Stimulated activated CD8-positive, alpha-beta memory T cell treated with anti-CD3 and anti-CD28 coated beads, Interleukin-15, amount 100 ng/mL, for 1 hour (primary cell): ENCODE measurements at places on chromosomes 1 and 21.

GRCh38 chr1:220028346-220028895 lies 17.9 kb downstream of the EPRS1 start:
- no peak for DNase-seq

DNA sequence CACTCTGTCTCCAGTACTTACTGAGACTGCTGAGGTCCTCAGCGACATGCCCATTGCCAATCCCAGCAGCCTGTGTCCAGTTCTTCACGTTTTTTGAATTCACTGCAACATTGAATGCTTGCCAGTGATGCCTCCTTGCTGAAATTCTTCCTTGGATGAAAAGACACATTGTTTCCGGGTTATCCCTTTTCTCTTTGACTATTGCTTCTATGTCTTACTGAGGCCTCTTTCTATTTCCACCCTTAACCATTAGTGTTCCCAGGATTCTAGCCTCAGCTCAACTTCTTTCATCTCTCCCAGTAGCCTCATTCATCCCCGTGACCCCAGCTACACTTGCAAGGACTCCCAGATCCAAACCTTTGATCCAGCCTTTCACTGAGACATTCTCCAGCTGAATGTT lies 46.5 kb upstream of the KIF26B start:
- DNase-seq: no peak

DNA sequence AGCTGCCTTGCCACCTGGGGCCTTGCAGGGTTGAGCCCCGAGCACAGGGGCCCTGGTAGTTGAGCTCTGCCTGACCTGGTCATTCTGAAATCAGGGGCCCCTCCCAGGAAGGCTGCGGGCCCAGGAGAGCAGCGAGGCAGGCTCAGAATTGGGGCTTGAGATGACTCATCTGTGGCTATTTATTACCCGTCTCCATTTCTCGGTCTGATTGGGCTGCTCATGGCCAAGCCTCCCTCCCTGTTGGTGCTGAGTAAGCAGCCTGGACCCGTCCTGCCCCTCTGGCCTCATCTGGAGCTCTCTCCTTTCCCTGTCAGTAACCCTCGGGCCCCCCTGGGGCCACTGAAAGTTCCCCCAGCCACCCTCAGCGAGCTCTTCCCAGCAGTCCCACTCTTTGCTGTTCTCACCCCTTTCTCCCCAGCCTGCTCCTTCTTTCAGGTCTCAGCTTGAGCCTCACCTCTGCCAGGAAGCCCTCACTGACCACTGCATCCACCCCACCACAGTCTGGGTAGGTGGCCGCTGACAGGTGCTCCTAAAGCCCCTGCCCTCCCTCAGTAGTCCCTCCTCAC lies 11.0 kb upstream of the TNFRSF8 start:
- no peak for DNase-seq

- no peak for DNase-seq
Observed at GRCh38 chr1:98323388-98323787, 338.1 kb upstream of the SNX7 start.

DNA sequence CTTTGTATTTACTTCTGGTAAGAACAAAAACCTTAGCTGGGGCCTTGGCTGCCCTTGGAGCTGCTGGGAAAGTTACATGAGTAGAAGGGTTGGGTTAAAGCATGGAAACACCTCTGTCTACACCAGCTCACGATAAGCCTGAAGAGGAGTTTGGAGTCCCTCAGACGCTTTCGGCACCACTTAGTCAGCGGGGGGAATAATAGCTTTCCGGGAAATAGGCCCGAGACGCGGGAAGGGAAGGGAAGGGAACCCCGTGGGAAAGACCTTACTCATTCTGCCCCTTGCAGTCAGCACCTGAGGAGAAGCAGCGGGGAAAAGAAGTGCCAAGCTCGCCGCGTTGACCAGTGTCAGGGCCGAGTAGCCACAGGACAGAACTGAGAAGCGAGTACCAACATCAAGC lies 66.4 kb upstream of the PDE9A start:
- DNase-seq: no peak

DNA sequence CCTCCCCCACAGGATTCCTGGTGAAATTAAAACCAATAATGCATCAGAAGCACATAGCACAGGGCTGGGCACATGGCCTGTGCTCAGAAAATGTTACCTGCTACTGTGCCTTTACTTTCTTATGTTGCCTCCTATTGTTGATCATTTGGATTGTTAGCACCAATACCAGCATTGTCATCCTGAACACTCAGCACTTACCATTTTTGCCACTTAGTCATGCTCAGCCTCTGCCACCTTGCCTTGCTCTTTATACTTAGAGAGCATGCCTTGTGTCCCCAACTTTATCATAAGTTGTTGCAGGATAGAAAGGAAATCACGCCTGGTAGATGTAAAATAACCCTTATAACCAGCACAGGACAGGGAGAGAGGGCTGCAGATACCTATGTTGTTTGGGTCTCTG lies 361.0 kb upstream of the RUNX1 start:
- no peak for DNase-seq

- DNase-seq: no peak
Observed at GRCh38 chr1:23896491-23896890, 16.7 kb downstream of the CNR2 start.

GRCh38 chr1:184056921-184057555 lies 5.5 kb downstream of the TSEN15 start:
- DNase-seq: no peak

DNA sequence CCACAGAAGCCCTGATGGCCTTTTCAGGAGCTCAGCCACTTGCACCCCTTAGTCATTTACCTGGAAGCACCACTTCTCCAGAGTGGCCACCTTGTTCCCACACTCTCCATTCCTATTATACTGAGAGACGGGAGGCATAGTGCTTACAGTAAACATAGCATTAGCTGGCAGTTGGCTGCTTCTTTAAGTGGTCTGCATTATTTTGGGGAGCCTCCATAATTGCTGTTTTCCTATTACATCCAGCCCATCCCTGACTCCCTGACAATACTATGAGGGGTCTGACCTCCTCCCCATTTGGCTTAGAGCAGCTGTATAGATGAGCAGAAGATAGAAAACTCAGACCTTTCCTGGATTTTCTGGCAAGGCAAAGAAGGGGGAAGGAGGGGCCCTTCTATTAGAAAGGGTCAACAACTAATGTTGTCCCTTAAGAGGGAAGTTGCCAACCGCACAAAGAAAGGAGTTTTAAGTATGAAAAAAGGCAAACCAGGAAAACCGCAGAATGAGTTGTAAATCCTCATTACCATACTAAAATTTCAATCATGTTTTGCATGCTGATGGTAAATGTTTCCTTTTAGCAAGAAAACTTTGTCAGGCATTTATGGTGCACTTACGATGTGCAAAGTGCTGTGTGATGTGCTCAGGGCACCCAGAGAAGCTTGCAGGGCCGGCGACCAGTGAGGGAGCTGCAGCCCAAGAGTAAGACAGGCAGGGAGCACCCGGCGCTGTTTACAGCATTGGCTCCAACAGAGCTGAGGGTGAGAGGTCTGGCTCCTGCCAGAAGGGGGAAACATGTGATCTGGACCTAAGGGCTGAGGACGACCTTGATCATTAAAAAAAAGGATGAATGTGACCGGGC lies 167.3 kb downstream of the ZZZ3 start:
- no peak for DNase-seq

DNA sequence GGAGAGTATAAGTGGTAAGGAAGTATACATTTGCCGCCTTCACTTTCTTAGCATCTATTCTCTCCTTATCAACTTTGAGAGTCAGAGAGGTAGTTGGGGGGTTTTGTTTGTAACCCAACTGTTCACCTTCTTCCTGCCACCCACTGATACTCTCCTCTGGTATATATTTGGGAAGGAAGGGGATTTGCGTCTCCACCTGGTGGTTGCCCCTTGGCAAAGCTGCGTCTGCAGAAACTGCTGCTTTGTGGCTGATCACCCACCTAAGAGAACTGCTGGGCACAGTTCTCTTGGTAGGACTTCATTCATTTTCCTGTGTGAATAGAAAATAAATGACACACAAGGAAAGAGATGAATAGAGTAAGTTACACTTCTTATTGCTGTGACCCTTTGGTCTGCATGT lies 87.0 kb downstream of the SYT14 start:
- DNase-seq: no peak

DNA sequence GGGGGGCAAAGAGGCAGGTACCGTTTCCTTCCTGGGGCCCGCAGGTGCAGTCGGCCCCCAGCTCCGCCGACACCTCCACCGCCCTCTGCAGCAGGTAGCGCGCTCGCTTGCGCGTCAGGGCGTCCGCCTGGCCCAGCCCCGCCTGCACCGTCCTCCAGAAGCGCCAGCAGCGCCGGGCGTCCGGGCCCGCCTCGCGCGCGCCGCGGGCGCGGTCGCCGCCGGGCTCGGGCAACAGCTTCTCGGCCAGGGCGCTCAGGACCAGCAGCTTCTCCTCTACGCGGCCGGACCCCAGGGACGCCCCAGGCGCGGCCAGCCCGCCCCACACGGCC lies 863 bp downstream of the TARBP1 start:
- peak; percentile 47 for DNase-seq

- DNase-seq: peak; percentile 83
Observed at GRCh38 chr1:15617173-15618076, at the start of gene DDI2. Gene DDI2, plus strand, starts transcription at chr1:15617458. Its CDS starts 213 bp downstream, at chr1:15617671.

DNA sequence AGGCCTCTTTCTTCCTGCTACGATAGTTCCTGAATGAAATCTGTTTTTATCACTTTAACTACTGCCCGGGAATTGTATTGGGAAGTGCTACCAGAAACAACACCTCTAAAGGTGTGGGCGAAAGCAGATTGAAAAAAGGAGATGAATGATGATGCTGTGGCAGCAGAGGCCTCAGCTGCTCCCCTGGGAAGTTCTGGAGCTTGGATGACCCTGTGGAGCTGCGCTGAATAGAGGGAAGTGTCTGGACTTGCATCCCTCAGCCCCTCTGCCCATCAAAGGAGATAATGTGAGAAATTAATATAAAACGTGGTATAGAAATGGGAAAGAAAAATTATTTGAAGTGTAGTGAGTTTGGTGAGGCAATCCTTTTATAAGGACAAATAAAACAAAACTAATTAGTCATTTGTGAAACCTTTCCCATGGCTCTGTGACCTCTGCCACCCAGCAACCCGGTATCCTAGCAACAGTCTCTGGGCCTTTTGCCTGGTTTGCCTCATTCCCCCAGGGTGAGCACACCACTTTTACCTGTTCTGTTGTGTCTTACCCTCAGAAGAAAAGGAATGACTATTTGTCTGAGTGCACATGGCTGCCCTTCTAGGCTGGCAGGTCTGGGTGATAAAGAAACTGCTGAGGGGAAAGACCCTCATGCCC lies 21.3 kb downstream of the OVAAL start:
- no peak for DNase-seq

GRCh38 chr1:177873238-177873637 lies 96.6 kb downstream of the SEC16B start:
- no peak for DNase-seq

DNA sequence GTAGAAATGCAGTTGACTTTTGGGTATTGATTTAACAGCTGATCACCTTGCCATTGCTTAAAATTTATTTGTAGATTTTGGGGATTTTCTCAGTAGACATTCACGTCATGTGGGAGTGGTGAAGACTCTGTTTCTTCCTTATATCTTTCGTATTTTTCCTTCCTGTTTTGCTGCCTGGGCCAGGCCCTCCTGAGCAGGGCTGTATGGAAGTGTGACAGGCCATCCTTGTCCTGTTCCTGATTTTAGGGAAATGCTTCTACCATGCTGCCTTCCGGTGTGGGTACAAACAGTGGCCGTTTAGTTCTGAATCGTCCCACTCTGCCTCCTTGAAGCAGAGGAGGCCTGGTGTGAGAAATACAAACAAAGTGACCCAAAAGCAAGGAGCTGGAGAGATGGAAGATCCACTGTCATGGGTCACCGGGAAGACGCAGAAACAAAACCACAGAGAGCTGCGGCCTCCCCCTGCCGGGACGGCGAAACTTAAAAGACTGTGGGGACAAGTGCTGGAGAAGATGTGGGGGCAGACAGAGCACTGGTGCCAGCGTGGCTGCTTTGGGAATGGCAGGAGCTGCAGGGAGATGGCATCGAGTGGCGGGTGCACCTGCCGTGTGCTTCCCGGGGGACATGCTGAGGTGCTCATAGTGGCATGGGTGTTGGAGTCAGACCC lies 7.6 kb downstream of the AGPAT3 start:
- DNase-seq: no peak

GRCh38 chr1:86933562-86934377 lies 19.3 kb downstream of the HS2ST1 start:
- DNase-seq: no peak

DNA sequence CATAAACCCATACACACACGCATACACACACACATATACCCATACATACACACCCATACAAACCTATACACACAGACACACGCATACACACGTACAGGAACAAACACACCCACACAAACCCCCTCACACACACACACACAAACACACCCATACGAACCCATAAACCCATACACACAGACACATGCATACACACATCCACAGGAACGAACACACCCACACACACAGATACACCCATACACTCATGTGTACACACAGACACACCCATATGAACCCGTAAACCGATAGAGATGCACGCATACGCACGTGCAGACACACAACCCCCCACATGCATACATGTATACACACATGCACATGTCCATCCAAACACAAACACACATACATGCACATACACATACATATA lies 9.5 kb downstream of the WNT9A start:
- DNase-seq: no peak

GRCh38 chr1:61757950-61758349 lies 15.7 kb downstream of the PATJ start:
- no peak for DNase-seq

DNA sequence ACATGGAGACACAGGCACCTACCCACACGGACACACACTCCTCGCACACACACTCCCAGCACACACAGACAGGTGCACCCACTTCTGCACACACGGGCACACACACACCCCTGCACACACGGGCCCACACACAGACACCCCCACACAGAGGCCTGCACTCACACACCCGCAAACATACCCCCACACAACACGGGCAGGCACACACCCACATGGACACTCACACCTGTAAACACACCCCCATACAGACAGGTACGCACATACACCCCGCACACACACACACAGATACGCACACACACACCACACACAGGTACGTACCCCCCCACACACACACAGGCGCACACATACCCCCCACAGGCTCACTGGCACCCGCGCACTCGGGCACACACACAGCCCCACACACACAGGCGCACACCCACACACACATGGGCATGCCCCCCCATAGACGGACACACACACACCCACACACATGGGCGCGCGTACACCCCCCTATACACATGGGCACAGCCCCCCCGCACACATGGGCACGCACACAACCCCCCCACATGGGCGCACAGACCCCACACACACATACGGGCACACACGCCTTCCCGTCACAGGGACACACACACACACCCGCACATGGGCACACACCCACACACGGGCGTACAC lies 6.1 kb downstream of the ATAD3A start:
- no peak for DNase-seq
